ENCODE measurements at places on chromosomes 12 and 14.
A peak's percentile ranks its signal among the peaks of the same experiment; 100 is the strongest.

- no peak for DNase-seq
These were observed 77.8 kb downstream of the SLC24A4 start for GRCh38 chr14:92400579-92401444.

DNA sequence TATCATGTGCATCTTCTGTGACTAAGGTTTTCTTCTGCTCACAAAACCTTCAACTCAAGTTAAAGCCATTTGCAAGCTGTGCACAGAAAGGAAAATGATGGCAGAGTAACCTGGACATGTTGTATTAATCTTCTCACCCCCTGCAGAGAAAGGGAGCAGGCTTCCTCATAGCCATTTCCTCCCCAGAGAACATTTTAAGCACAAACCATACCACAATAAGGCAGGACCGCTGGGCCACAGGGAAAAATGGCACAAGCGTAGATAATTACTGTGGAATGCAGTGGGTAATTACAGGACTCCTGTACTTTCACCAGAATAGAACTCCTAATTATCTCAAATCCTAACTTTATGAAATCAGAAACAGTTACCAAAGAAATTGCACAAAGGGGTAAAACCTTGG, 215.7 kb downstream of the KIF21A start:
- no peak for DNase-seq

DNA sequence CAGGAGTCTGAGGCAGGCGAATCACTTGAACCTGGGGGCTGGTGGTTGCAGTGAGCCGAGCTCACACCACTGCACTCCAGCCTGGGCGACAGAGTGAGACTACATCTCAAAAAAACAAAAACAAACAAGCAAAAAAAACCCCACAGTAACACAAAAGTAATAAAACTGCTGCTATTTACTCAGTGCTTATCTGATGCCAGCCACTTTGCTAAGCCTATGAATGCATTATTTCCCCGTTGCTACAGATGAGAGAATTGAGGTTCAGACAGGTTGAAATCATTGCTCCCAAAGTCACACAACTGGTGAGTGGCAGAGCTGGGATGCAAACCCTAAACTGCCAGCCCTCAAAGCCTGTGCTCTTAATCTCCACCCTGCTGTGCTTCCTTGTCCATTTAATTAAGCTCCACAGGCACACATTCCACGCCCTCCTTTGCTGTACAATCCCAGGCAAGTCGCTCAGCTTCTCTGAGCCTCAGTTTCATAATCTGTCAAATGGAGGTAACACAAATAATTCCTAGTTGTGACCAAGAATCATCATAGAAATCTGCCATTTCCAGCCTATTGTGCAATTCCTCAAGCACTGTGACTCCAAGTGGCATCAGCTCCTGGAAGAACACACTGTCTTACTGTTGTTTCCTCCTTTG, 5.7 kb upstream of the OAS3 start:
- no peak for DNase-seq

DNA sequence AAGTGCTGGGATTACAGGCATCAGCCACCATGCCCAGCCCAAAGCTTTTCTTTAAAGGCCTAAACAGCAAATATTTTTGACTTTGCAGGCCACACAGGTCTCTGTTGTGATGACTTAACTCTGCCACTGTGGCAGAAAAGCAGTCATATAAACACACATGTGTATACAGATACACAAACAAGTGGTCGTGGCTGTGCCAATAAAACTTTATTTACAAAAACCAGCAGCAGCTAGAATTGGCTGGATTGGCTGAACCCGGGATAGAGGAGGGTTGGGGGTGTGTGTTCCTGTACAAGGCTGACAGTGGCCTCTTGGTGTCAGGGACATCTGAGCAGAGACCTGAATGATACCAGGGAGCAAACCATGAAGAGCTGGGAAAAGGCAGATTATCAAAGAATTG, 95.6 kb downstream of the NCOR2 start:
- DNase-seq, result no peak

DNA sequence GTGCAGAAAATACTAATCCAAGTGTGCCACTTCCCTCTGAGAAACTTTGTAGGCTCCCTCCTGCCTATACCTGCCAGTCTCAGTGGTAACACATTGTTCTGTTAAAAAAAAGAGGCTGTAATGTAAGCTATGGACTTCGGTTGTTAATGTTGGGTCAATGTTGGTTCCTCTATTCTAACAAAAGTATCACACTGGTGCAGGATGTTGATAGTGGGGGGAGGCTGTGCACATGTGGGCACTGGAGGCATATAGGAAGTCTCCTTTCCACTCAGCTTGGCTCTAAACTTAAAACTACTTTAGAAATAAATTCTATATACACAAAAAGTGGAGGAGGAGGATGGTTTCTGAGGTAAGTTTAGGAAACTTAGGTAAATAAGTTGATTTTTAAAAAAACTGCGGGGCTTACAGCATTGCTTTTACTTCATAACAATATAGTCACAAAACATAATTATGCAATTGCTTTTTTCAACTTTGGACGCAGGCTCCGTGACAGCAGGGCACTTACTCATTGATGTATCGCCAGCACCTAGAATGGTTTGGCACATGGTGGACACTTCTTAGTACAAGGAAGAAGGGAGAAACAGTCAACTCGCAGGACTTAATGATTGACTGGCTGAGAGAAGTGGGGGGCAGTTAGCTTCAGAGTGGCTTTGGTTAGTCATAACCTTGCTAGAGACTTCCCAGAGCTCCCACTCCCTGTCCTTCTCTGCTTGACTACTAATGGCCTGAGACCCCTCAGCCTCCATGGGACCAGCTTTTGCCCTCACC, 7.9 kb upstream of the NYNRIN start:
- no peak for DNase-seq

GRCh38 chr12:29499235-29499634, 1.7 kb upstream of the OVCH1 start:
- no peak for DNase-seq

- peak; percentile 64 for DNase-seq
These were observed 180.2 kb downstream of the CRADD start for GRCh38 chr12:93857279-93857938.

DNA sequence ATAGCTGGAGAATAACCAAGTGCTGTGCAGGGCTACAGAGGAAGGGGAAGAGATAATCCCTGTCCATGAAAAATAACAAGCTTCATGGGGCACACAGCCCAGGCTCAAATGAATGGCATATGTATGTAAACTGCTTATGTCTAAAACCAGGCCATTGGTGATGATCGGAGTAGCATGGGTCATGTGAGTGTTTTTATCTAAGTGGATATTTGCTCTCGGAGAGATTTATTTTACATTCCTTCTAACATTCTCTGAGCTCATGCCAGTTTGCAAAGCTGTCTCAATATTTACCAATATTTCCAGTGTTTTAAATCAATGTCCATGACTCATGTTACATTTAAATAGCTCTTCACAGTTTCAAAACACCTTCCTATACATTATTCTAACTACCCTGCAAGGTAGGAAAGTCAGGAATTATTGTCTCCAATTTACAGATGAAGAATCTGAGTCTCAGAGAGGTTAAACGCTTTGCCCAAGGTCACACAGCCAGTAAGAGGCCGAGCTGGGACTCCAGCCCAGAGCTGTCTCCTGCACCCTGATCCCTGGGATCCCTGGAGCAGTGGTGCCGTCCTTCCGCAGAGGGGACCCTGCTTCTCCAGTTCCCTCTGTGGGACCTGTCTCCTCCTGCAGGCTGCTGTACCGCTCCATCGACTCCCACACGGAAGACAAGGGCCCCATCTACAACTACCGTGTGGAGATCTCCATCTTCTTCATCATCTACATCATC, 186.7 kb upstream of the FKBP4 start:
- no peak for DNase-seq

DNA sequence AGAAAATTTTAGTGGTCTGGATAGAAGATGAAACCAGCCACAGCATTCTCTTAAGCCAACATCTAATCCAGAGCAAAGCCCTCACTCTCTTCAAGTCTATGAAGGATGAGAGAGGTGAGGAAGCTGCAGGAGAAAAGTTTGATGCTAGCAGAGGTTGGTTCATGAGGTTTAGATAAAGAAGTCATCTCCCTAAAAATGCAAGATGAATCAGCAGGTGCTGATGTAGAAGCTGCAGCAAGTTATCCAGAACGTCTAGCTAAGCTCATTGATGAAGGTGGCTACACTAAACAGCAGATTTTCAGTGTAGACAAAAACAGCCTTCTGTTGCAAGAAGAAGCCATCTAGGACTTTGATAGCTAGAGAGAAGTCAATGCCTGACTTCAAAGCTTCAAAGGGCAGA, 48.5 kb downstream of the FBXO33 start:
- DNase-seq, result no peak

- no peak for DNase-seq
These were observed 210.1 kb downstream of the TMEM132D start for GRCh38 chr12:129693731-129694130.

DNA sequence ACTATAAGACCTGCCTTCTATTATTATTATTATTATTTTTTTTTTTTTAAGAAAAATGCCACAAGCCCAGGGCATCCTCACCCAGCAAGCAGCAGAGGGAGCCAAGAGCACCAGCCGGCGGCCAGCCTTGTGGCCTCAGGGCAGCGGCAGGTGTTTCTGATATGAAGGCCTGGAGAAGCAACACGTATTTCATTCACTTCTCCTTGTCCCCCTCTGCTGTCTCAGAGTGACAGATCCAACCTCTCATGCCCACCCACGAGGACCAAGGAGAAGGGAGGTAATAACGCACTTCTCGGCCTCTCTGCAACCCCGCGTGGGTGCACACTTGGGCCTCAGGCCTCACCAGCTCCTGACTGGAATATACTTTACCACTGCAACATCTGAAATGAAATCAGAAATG, 25.4 kb downstream of the CDC42BPB start:
- DNase-seq, result no peak

DNA sequence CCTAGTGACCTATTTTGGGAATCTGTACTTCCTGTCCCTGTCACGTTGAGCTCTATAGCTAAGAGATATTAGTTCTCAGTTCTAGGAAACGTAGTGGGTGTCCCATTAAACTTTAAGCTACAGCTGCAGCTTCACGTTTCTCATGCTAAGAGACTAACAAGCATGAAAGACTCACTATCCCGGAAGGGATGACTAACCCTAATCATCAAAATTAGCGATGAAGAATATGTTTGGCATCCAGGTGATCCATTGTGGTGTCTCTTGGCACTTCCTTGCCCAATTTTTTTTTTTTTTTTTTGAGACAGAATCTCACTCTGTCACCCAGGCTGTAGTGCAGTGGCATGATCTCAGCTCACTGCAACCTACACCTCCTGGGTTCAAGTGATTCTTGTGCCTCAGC, 11.0 kb upstream of the LALBA start:
- no peak for DNase-seq

DNA sequence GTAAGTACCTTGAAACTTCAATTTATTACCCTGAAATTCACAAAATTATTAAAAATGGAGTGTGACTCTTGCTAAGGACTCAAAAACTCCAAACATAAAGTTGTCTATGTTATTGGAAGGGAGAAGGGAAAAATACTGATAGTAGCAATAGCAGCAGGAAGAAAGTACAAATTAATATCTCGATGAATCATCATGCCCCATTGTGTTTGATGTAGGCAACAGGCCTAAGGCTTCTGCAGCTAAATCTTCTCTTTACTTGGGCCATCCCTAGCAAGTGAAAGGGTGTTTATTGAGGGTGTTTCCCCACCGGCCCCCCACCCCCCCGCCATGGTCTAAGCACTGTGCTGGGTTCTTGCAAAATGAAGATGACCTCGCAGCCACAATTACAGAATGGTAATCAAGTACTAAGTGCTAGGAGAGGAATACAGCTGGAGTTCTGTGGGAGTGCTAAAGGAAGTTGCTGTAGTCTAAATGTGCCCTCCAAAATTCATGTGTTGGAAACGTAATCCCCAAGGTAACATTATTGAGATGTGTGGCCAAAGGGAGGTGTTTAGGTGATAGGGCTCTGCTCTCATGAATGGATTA, 76.5 kb downstream of the SNAPC1 start:
- no peak for DNase-seq

- DNase-seq, result no peak
These were observed 54.0 kb upstream of the CISTR start for GRCh38 chr12:53805791-53806190.

GRCh38 chr12:54413284-54414190, 5.5 kb downstream of the ITGA5 start:
- DNase-seq, result no peak

DNA sequence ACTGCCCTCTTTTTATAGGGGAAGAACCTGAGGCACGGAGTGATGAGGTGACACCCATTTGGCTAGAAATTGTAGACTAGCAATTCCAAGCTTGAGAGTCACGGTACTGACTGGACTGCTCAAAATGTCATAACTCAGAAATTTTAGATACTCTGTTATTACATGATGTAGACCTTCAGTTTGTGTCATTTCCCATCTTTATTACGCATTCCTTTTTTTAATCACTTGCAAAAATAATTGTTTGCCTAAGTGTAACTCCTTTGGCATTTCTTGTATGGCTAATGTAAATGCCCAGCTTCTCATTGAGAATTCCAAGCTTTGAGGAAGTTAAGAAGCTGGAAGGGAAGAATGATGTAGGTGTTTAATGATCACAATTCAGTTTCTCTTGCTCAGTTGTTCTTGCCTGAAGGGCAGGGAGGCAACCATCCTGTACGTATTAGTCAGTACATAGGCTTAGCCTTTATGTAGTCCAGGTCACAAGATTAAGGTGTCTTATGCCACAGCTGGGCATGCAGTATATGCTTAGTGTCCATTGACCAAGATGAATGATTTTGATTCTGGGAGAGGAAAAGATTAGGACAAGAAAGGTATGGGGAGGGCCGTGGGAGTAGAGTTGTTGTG, 68.2 kb upstream of the EVL start:
- no peak for DNase-seq

DNA sequence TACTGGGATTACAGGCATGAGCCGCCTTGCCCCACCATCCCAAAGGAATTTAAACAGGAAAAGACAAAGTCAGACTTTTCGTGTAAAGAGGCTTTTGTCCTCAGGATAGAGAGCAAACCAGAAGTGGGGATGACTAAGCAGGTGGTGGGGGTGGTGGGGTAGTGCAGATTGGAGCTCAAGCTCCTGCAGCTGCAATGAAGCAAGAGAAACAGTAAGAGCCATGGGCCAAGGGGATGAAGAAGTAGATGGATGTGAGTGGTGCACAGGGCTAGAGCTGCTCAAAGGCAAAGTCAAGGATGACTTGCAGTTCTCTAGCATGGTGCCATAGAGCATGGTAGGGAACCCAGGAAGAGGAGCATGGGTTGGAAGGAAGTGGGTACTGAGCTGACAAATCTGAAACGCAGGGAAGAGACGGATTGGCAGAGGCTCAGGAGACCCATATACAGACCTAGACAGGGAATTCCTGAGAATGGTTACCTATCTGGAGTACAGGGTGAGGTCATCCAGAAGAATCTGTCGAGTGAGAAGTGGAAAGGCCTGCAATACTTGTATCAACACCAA, 11.4 kb upstream of the RNF34 start:
- DNase-seq, result peak; percentile 36

DNA sequence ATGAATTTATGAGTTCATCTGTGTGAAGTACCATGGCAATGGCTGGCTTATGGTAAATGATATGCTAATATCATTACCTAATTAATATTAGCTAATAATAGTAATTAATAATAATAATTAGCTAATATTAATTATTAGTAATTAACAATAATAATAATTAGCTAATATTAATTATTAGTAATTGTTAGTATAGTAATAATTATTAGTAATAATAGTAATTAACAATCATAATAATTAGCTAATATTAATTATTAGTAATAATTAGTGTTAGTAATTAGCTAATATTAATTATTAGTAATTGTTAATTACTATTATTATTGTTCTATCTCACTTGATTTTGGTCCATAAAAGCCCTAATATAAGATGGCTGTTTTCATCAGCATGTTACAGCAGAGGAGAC, 19.8 kb downstream of the RERG start:
- DNase-seq, result no peak

All from HS-5 (cell line).